Stomach (tissue), 19 donors: ENCODE measurements at places on chromosomes 7 and 10. TPM values are rescaled to one million over a fixed set of nuclear protein-coding genes. Genes with fewer than 3 reads are reported as not detected.

DNA sequence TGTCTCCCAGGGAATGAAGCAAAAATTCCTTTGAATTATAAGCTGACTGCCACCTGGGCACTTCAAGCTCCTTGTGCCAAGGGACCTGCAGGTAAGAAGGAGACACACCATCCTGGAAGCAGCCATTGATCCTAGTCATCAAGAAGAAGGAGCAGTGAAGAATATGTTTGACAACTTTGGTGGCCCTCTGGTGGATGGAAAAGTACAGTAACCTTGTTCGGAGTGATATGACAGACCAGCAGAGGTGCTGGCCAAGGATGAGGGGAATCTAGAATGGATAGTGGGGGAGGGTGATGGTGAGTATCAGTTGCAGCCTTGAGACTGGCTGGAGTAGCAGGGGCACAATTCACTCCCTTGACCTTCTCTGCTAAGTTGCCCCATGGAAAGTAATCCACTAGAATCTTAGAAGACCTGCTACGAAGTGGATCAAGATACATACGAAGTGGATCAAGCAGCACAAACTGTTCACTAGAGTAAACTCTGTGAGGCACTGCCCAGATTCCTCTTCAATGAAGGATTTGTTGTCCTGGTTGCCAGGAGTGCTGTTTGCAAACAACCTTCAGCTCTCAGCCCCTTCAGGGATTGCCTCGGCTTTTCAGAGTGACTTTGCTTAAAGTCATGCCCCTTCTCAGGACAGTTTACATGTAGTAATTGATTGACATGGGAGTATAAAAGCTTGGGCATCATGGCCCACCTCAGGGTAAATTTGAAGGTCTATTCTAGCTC is 44.8 kb upstream of the ORC5 start:
- no peak for DNase-seq

The OR2A1 gene
- polyA plus RNA-seq = not detected

The TPK1 gene
- polyA plus RNA-seq = 3.8 TPM

- DNase-seq = no peak
These were observed 94.3 kb upstream of the PDE1C start for GRCh38 chr7:32164341-32164996.

- DNase-seq = peak; percentile 77
These were observed at the start of gene KIAA1549 for GRCh38 chr7:138981332-138982203. KIAA1549 (minus strand) TSS chr7:138981389; CDS start chr7:138981269, 120 bp downstream.
